DMS 273 treated with DMSO at 0.1 percent for 48 hours (cell line): ENCODE measurements at places on chromosomes 12 and 14.

DNA sequence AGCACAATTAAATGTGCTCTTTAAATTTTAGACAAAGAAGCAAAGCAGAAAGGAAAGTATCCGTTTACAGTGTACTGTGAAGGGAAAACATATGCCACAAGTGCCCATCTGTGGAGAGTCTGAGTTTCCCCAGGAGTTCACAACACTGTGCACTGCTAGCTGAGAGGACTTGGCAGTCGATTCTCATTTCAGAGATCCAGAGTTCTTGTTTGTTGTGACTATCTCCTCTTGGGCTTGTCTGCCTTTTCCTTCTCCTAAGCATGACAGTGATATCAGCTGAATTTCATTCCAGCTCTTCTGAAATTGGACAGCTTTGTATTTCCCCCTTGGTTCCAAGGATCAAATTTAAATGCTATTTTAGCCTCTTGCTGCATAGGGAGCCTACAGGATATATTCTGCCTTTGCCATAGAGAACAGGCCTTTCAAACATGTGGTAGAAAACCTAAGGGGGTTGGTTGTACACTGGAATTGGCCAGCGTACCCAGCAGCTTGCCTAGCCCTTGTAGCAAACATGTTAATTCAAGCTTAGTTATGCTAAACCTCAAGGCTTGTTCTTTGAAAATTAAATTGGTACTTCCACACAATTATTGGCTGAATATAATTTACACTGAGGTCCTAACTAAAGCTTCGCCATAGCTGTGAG, 259.2 kb upstream of the NOVA1 start:
- no peak for DNase-seq

DNA sequence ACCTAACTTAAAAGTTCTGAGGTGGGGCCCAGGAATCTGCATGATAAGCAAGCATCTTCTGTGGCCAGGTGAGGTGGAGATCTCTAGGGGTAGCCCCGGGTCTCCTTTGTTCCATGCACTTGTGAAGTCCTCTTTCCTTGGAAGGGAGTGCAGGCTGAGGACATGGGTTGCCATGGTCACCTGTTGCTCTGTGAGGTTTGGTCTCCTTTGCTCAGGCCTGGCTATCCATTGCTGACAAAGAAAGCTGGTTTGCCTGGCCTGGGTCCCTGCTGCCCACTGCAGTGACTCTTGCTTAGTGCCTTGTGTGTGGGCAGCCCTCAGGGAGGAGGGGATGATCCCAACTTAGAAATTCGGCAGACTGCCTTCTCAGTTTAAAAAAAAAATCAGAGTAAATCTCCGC, 11.1 kb downstream of the NRXN3 start:
- no peak for DNase-seq

DNA sequence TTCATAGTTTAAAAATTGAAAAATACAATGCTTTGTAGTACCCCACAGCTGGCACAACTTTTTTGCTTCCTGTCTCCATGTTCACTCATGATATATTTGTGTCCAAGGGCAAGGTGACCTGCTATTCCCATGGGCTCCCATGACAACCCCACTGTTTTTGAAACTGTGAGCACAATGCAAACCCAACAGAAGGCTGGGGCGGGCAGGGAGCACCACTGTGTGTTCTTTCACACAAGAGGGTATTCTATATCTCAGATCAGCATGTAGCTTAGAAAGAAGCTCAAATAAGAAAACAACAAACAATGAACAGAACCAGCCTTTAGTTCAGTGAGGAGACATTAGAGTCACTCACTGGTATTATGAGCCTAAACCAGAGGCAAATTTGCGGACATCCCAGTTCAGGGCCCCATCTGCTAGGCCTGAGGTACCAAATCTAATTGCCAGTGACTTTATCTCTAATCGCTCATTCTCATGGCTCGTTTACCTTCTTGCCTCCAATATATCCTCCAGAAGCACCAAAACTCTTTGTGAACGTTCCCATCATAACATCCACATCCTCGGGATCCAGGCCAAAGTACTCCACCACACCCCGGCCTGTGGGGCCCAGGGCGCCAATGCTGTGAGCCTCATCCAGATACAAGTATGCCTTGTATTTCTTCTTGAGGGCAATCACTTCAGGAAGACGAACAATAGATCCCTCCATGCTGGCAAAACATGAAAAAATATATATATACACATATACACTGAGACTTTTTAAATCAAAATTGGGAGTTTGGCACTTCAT, 56.4 kb upstream of the ISM2 start:
- DNase-seq: no peak

- no peak for DNase-seq
Measured at GRCh38 chr14:75226755-75227544, 50.5 kb upstream of the TMED10 start.

- DNase-seq: no peak
Measured at GRCh38 chr14:74572726-74573301, 39.2 kb downstream of the LTBP2 start.

DNA sequence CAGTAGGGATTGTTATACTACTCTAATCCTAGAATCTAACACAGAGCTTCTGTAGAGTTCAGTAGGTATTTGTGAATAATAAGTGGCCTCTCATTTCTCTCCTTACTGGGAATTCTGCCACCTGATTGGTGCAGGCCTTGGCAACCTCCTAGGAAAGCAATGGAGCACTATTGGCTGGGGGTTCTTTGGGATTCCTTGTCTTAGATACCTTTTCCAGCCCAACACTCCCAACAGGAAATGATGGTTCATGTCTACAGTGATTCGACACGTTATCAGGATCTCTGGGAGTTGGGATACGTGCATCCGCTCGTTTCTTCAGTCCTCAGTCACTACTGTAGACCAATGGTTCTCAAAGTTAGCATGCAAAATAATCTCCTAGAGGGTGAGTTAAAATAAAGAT, 67.4 kb downstream of the ELK3 start:
- no peak for DNase-seq

DNA sequence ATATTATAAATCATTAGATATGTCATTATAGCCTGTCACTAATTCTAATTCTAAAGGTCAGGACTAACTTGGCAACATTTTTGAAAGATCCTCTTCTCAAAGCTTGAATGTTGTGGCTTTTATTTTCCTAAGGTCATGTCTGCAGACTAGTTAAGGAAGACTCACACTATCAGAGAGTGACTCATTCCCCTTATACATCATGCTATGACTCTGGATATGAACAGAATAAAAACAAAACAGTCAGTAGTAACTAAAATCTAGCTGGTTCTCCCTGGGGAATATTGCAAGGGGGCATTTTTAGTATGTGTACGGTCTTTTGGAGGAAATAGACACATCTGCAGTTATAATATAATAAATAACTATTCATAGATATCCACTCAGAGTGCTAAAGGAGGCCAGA, 170.6 kb downstream of the SLC2A13 start:
- DNase-seq: no peak

DNA sequence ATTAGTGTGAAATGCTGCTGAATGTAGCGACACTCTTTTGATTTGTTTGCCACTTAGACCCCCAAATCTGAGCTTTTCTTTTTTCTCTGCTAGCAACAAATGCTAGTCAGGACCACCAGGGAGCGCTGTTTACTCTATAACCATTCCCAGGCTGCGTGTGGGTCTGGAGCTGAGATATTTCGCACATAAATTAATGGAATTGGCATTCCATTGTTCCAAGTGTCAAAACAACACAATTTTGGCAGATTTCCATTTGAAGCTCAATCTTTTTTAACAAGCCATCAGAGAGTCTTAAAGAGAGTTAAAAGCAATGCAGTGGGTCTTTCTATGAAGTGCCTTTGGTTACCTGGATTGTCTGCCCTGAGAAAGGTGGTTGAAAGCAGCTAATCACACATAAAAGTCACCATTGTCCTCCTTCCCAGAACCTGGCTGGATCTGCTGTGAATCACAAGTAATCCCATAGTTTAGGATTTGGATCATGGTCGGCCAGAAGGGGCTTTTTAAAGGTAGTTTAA, 7.4 kb upstream of the TMEM132C start:
- DNase-seq: no peak

DNA sequence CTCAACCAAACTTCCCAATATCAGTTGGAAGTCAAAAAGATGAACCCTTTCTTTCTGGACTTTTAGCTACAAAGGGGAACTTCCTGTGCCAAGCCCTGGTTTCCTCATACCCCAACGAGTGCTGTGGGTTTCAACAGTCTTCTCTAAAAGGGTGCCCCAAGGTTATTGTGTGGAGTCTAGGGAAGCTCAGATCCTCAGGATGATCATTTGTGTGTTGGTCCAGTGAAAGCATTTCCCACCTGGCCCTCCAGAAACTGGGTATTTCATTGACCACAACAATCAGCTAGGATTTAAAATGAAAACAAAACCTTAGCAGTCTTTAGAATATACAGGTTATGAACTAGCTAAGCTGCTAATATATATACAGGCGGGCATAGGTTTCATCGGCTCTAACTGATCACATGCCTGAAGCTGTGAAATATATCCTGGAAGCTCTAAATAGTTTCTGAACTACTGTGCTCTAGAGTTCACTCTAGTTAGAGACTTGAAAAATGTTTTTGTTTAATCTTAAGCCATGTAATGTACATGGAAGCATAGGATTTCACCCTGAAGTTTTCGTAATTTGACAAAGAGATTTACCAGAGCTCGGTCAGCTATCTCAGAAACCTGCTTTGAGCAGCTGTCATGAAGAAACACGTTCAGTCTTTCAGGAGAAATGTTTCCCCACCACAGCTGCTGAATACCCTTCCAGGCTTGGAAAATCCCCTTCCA, 29.6 kb downstream of the P2RX4 start:
- no peak for DNase-seq

DNA sequence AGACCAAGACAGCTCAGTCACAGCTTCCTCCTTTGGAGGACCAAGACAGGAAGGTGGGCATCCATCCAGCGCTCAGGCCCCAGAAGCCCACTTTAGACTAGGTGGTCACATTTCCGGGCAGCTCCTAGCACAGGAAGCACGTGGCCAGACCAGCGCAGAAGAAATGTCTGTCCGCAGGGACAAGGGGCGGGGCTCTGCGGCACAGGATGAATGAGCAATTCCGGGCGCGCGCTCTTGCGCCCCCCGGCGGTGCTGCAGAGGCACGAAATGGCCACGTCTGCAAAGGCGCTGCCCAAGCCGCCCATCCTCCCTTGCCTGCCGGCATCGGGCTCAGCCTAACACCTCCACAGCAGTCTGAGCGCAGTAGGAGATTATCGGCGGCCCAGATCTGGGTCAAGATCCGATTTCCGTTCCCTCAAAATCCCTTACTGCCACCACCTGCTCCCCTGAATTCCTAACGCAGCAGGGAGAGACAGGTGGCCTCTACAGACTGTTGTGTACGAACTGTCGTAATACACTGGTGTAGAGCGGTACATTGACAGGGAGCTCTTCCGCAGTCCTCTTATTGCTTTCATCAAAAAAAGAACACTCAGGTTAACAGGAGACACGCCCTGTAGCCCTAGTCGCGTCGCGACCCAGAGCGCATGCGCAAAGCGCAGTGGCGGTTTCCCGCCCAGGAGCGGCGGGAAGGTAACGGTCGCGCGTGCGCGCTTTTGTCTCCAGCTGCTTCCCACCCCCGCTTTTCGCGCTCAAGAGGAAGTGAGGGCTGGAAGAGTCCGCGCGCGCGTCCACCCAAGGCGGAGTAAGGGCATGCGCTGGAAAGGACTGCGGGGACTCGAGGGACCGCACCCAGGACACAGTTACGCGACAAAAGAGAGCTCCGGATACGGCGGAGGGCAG, 794 bp downstream of the TUBA1B start:
- peak; percentile 54 for DNase-seq

GRCh38 chr12:58099476-58099875, 158.1 kb downstream of the ATP23 start:
- no peak for DNase-seq

DNA sequence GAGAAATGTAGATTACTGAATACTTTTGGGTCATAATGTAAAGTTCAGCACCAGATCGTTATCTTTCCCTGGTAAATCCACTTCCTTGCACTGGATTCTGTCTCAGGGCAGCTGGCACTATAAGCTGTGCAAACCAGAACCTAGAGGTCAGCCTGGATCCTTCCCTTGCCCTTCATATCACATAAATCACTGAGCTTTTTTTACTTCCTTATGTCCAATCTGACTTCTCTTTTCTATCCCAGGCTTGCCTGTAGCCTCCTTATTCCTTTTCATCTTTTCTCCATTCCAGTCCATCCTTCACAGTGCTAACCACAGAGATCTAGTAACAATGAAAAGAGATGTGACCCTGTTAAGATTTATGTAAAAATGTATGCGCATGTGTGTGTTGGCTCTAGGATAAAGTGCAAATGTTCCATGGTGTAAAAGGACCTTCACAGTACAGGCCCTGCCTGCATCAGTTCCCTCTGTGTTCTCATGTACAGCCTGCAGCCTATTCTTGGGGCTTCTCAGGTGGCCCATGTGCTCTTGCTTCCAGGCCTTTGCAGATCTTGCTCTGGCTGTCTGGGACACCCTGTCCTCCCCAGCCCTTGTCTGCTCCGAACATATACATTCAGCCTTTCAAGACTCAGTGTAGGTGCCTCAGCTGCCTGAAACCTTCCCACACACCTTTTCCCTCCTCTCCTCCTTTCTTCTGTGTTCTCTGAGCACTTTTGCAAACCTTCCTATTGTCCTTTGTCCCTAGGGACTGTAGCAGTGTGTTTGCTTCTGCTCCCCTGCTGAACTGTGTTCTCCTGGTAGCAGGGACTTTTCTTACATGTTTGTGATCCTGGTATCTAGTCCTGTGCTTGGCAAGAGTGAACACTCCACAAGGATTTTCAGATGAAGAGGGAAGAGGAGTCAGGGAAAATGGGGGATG, 30.0 kb downstream of the PELI2 start:
- DNase-seq: no peak

GRCh38 chr12:71139153-71139735, 18.6 kb downstream of the TSPAN8 start:
- no peak for DNase-seq

DNA sequence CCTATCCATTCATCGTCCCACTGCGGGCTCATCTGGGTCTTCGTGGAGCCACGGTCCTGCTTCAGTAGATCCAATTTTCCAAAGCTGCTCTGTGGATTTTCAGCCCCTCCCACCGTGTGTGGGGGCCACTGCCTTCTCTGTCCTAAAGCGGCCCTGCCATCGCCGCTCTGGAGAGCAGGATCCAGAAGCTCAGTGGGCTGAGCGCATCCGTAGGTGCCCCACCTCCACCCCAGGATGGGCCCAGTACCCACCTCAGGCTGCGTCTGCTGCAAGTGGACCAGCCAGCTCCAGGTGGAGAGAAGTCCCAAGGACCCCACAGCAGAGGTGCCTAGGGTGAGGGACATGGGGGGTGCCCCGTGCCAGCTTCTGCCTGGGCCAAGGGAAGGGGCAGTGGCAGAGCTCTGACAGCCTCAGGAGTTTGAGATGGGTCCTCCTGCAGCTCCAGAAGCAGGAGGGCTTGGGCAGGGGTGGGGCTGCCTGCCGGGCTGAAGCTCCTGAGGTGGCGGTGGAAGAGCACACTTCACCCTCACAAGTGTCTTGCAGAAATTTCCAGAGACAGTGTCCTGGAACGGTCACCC, 148.1 kb upstream of the C14orf180 start:
- DNase-seq: no peak

GRCh38 chr12:100566887-100567637, 6.4 kb upstream of the GAS2L3 start:
- no peak for DNase-seq

GRCh38 chr12:78386871-78387270, 477.7 kb upstream of the SYT1 start:
- no peak for DNase-seq
